ENCODE measurements at places on chromosomes 11 and 22. TPM values are rescaled to one million over a fixed set of nuclear protein-coding genes. Genes with fewer than 3 reads are reported as not detected.

CARD16 gene
- total RNA-seq: 16.0 TPM

TENM4 gene
- not detected for total RNA-seq

DNA sequence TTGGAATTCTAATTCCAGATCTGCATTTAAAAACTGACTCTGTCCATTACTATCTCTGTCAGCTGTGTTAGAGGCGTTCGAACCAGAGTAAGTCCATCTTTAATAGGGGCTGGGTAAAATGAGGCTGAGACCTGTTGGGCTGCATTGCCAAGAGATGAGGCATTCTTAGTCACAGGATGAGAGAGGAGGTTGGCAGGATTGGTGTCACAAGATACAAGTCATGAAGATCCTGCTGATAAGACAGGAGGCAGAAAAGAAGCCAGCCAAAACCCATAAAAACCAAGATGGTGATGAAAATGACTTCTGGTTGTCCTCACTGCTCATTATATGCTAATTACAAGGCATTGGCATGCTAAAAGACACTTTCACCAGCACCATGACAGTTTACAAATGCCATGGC, 356.3 kb upstream of the ISX start:
- DNase-seq: no peak

- no peak for DNase-seq
Measured at GRCh38 chr11:26254378-26254777, 77.6 kb upstream of the ANO3 start.

- DNase-seq: no peak
Measured at GRCh38 chr22:47066616-47066905, 304.1 kb downstream of the TBC1D22A start.

DNA sequence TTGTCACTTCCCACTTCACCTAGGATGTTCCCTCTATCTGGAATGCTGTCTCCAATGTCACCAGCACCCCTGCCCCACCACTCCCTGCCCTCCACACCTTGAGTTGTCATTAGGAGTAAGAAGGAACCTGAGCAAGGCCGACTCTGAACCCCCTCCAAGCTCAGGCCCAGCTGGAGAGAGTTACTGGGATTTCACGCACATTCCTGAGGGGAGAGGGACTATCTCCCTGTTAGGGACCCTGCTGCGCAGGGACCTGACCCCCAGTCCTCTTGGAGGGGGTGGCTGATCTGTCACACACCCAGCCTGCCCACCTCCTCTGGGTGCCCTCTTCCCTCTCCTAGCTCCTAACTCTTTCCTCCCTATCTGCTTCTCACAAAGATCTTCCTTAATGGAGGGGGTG, 81.7 kb downstream of the NECTIN1 start:
- DNase-seq: no peak

GRCh38 chr11:104965735-104966134, 2.6 kb downstream of the CASP4 start:
- no peak for DNase-seq

- DNase-seq: no peak
Measured at GRCh38 chr11:86606836-86607481, 65.5 kb downstream of the ME3 start.

- no peak for DNase-seq
Measured at GRCh38 chr11:117749541-117749910, 47.5 kb downstream of the DSCAML1 start.
